Mammary epithelial cell (primary cell): ENCODE measurements at places on chromosomes 13 and 19. TPM values are rescaled to one million over a fixed set of nuclear protein-coding genes. Genes with fewer than 3 reads are reported as not detected.

- DNase-seq, result no peak
These were observed 9.4 kb downstream of the ARHGAP33 start for GRCh38 chr19:35784503-35785338.

PPP1R12C gene
- 72.5 and 74.8 TPM in 2 replicates for total RNA-seq

ZNF44 gene
- total RNA-seq, result 7.3 TPM

- no peak for DNase-seq
These were observed 1.2 kb downstream of the WDR83 start for GRCh38 chr19:12667731-12668302.

GRCh38 chr19:55228015-55228391, 560 bp downstream of the TMEM86B start:
- no peak for DNase-seq

- DNase-seq, result no peak
These were observed 268.7 kb downstream of the NHLRC3 start for GRCh38 chr13:39306639-39307589.
